Stimulated activated CD8-positive, alpha-beta memory T cell treated with anti-CD3 and anti-CD28 coated beads, Interleukin-7, amount 100 ng/mL, for 4 hours (primary cell): ENCODE measurements at places on chromosomes 4 and X.

GRCh38 chr4:151729731-151730559, 30.9 kb downstream of the GATB start:
- DNase-seq = no peak

GRCh38 chr4:28267166-28267565, 1406.5 kb downstream of the STIM2 start:
- no peak for DNase-seq

- DNase-seq = no peak
Measured at GRCh38 chr4:107665001-107665400, 55.0 kb downstream of the PAPSS1 start.

DNA sequence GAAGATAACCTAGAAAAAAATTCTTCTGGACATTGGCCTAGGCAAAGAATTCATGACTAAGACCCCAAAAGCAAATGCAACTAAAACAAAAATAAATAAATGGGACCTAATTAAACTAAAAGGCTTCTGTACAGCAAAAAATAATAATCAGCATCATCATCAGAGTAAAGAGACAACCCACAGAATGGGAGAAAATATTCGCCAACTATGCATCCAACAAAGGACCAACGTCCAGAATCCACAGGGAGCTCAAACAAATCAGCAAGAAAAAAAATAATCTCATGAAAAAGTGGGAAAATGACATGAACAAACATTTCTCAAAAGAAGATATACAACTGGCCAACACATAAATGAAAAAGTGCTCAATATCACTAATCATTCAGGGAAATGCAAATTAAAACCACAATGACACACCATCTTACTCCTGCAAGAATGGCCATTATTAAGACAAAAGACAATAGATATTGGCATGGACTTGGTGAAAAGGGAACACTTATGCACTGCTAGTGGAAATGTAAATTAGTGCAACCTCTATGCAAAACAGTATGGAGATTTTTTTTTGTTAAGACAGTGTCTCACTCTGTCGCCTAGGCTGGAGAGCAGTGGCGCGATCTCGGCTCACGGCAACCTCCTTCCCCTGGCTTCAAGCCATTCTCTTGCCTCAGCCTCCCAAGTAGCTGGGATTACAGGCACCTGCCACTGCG, 29.9 kb downstream of the ELF2 start:
- DNase-seq = no peak

DNA sequence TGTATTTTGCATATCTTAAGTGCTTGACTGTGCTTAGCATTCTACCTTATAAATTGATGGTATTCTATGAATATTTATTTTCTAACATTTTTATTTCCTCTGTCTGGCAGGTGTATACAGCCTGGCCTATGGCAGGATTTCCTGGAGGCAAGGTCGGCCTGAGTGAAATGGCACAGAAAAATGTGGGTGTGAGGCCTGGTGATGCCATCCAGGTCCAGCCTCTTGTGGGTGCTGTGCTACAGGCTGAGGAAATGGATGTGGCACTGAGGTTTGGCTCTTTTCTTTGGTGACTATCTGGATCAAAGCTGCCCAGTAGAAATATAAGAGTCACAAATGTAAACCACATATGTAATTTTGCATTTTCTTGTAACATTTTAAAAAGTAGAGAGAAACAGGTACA, 6.5 kb upstream of the NUDT6 start:
- DNase-seq = no peak

GRCh38 chr4:136342666-136343065, 1189.6 kb downstream of the PCDH18 start:
- DNase-seq = no peak

- DNase-seq = no peak
Measured at GRCh38 chrX:84340968-84341367, 153.0 kb upstream of the RPS6KA6 start.

DNA sequence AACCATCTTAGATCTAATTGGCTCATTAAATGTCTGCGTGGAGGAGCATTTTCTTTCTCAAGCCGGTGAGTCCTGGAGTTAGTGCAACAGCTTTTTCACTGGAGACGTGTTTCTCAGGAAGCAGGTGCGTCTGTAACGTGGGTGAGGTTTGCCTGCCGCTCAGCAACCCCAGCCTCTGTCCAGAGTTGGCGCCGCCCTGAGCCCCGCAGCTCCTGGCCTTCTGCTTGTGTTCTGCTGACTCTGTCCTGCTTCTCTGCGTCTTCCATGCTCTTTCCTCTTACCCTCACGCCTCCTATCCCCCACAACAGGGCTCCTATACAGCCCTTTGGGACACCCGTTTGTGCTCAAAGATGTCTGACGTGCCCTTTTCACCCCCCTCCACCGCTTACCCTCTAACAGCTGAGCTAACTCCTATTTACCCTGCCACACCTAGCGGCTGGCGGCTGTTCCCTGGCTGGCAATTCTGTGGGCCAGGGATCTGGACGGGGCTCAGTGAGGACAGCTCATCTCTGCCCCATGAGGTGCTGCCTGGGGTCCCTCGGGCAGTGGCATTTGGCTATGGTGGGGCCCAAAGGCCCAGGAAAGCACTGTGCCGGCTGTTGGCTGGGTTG, 18.8 kb downstream of the DOK7 start:
- DNase-seq = no peak

- DNase-seq = no peak
Measured at GRCh38 chr4:180680305-180680704, 1562.9 kb upstream of the TENM3 start.

GRCh38 chr4:155161357-155161756, 47.1 kb upstream of the NPY2R start:
- no peak for DNase-seq

DNA sequence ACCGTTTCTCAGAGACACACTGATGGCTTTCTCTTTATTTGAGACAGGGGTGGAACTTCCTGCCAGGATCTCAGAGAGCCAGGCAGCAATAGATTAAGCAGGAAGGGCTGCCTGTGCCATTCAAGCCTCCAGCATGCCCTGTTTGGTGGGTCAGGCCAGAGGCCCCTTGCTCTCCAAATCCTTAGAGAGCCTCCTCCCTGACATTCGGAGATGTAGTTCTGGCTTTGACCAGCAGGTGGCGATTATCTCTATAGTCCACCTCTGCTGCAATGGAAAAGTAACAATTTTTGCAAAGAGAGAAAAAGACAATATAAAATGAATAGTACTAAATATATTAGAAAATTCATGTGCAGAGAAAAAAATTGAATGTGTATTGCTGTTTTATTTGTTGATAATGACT, 93.9 kb downstream of the NXF2B start:
- DNase-seq = peak; percentile 21

DNA sequence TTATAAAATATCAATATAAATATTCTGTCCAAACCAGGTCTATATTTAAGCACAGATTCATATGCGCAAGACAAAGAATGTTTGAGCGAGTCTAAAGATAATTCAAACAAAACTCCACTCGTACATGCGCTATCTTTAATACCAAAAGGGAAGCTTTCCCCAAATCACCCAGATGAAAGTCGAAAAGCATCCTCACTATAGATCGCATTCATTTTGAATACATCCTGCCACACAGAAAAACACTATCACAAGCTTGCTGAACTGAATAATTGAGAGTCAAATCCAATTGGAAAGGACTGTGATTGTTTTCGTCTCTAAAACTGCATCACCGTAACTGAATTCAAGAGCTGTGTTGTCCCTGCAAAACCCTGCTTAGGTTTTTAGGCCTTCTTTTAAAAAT, 685 bp downstream of the TASL start:
- DNase-seq = no peak

DNA sequence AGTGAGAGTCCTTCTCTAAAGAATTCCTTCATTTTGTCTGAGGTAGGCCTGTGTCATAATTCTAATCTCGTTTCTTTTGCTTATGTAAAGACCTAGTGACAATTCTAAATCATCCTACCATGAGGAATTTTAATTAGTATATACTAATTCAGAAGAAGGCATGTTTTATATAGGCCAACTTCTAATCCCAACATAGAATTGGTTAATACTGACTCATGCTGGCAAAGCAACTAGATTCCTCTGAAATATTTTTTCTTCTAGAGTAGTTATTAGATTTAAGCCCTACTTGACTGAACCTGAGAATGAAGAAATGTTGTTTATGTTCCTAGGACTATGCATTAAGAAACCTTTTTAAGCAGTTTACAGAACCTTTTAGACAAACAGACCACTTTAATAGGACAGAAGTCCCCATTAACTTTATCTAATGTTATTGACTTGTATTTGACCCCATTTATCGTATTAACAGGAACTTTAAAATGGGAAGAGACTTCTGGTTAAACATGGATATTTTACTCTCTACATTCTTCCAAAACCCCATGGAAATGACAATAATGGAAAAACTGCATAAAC, 56.1 kb upstream of the EIF1AX start:
- DNase-seq = no peak

- DNase-seq = no peak
Measured at GRCh38 chr4:108465886-108466500, 154.4 kb upstream of the RPL34 start.

GRCh38 chr4:56748271-56748670, 67.2 kb upstream of the HOPX start:
- no peak for DNase-seq

GRCh38 chr4:3344596-3344995, 51.8 kb downstream of the RGS12 start:
- no peak for DNase-seq

DNA sequence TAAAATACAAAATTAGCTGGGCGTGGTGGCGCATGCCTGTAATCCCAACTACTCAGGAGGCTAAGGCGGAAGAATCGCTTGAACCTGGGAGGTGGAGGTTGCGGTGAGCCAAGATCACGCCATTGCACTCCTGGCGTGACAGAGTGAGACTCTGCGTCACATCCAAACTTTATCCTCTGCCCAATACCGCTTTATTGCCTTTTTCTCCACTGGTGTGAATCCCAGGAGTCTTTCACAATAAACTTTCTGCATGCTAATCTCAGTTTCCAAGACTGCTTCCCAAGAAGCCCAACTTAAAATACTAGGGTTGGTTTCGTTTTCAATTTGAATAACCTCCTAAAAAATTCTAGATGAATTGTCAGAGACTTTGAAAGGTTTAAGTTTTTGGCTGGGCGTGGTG, 27.2 kb upstream of the DHX15 start:
- no peak for DNase-seq

- DNase-seq = no peak
Measured at GRCh38 chr4:89334311-89334710, 26.7 kb upstream of the GPRIN3 start.

- no peak for DNase-seq
Measured at GRCh38 chr4:119623025-119623424, 5.6 kb downstream of the PDE5A start.

DNA sequence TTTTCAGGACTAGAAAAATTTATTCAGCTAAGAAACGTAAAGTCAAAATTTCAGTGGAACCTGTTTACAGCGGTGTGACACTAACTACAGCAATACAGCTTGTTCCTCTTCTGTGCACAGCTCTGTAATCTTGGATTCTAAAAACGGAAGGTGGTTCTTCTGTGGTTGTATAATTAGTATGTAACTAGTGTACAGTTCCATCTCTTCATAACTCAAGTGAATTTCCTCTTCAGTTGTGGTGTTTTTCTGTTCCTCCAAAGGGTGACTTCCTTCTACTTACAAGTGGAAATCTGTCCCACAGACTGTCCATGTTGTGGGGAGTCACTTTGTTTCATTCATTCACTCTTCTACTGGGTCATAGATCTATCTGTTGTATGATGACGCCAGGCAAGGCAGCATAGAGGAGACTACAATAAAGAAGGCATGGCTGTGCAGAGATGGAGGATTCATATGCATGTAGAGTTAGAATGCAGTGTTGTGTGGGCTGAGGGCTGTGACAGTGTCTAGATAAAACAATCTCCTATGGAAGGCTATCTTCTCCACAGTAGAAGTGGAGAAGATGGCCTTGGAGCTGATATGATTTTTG, 5.4 kb downstream of the DAPP1 start:
- no peak for DNase-seq

DNA sequence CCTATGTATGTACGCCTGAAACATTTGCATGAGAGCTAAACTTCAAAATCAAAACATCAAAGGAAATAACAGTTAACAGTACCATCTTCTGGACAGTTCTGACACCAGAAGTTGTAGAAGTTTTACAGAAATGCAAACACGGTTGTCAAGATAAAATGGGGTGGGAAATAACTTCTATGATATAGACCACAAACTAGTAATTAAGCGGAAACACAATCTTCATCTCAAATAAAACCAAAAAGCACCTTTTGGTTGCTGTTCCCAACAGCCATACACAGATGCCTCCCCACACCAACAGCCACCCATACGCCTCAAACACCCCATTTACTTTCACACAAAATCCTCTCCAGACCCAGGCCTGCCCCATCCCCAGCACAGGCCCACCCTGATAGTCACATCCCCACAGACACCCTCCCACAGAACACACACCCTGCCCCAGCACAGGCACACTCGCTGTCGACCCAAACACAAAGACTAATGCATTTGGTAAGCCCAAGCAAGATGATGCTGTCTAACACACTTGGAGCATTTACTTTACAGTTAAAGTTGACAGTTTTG, 64.3 kb downstream of the TAPT1 start:
- no peak for DNase-seq

DNA sequence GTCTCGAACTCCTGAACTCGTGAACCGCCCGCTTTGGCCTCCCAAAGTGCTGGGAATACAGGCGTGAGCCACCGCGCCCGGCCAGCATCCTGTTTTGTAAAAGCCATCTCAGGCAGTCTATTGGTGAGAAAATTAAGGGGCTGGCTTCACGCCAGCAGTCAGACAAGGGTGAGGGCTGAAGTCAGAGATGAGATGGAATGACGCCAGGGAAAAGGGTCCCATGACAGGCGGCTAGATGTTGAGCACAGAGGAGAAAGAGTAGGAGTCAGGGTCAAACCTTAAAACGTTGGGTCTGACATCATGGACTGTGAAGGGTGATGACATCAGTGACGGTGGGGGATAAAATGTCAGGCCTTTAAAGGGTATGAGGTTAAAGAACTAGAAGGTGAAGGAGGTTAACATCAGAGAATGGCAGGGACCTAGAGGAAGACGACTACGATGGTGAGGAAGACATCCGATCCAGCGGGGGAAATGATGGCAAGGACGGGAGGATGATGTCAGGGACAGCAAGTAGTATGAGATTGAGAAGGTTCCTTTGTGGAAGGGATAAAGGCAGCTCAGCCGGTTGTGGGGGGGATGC, 504 bp upstream of the RBM3 start:
- peak; percentile 3 for DNase-seq

- DNase-seq = no peak
Measured at GRCh38 chr4:83876047-83876446, 340.1 kb downstream of the GPAT3 start.

GRCh38 chr4:124757126-124757525, 44.6 kb upstream of the ANKRD50 start:
- no peak for DNase-seq

DNA sequence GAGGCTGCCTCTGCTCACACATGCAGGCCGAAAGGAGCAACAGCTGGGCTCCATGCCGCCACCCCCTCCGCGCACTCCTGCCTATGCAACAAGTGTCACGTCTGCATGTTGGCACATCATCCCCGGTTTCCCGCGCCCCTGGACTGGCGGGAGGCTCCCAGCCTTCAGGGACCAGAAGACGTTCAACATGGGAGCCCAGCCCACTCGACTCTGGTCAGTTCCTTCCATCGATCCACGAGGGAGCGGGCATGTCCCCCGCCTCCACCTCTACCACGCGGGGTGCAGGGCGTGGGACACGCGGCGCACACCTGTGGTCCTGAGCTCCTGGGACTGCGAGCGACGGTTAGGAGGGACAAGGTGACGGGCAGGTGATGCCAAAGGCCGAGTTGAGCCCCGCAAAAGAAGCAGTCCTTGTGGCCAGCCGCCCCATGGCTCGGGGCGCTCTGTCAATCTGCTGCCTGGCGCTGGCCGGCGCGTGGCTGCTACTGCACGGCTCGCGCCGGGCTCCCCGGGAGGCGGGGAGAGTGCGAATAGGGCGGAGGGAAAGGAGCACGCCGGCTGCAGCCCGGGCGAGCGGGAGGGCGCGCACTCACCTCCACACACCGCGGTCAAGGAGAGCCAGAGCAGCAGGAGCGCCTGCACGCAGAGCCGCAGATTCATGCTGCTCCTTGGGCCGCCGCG, 645 bp downstream of the APLN start:
- no peak for DNase-seq
